ENCODE measurements at places on chromosomes 1 and 21. TPM values are rescaled to one million over a fixed set of nuclear protein-coding genes. Genes with fewer than 3 reads are reported as not detected.

The TINAGL1 gene
- total RNA-seq: 187 TPM

The TMEM269 gene
- total RNA-seq: 0.16 TPM

The MTMR11 gene
- total RNA-seq: 7.4 TPM

The HLX gene
- total RNA-seq: 15.1 TPM

The PIGR gene
- total RNA-seq: 205 TPM

The PRR9 gene
- total RNA-seq: not detected

The LMNA gene
- 367 TPM for total RNA-seq

The GBP4 gene
- 5.1 TPM for total RNA-seq

The RIPPLY3 gene
- total RNA-seq: 0.16 TPM
